Stimulated activated CD8-positive, alpha-beta memory T cell treated with anti-CD3 and anti-CD28 coated beads, Interleukin-7, amount 100 ng/mL, for 1 hour (primary cell): ENCODE measurements at places on chromosomes 16 and 17.

DNA sequence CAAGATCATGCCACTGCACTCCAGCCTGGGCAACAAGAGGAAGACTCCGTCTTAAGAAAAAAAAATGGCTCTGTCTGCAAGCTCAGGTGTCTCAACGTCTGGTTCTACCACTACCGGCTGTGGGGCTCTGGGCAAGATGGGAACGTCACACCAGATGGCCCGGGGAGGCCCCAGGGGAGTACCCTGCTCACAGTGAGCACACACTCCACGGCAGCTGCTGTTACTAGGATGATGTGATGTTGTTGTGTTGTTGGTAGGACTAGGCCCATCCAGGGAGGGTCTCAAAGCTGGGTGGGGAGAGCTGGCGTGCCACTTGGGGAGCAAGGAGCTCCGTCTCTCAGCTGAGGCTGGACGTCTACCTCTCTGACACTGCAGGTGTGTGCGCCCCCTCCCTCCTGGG, 9.4 kb upstream of the NPTX1 start:
- DNase-seq, result no peak

GRCh38 chr17:57121308-57122042, 36.4 kb downstream of the AKAP1 start:
- no peak for DNase-seq

DNA sequence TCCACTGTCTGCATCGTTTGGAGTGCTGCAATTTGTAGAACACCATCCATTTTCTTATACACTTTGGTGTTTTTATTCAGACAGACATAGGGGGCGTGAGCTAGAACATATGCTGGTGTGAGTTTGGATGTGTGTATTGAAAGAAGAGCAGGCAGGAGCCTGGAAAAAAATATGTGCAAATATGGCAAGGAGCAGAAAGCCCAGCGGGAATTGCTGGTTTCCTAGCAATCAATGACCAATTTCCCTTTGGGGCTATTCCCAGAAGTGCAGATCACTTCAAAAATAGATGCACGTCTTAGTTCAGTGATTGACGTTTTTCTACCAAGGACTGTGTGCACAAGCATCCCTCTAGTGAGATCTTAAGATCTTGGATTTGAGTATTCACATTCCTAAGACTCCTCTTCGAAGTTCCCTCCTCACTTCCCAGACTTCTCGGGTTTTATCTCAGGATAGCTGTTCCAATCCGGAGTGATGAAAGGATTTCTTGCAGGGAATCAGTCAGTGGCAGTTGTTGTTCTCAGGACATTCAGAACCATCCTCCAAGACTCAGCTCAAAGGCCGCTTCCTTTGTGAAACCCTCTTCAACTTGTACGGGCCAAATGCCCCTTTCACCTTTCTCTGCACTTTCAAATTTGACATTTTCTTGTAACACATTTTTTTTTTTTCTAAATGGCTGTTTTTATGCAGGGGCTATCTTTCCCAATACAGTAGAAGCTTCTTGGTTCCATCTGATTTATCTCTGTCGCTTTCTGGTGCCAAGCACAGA, 268.7 kb upstream of the ASIC2 start:
- DNase-seq, result no peak

DNA sequence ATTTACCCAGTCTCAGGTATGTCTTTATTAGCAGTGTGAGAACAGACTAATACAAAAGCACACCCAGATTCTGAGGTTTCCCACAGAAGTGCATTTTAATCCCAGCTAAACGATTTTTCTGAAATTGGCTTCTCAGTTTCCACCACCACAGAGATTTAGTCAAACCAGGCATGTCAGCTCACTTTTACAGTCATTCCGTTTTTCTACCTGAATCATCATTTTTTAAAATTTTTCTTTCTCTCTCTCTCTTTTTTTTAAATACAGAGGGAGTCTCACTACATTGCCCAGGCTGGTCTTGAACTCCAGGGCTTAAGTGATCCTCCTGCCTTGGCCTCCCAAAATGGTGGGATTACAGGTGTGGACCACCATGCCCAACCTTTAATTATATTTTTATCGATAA, 389.1 kb downstream of the HAPSTR1 start:
- no peak for DNase-seq
